ENCODE measurements at places on chromosomes 6 and 20.

DNA sequence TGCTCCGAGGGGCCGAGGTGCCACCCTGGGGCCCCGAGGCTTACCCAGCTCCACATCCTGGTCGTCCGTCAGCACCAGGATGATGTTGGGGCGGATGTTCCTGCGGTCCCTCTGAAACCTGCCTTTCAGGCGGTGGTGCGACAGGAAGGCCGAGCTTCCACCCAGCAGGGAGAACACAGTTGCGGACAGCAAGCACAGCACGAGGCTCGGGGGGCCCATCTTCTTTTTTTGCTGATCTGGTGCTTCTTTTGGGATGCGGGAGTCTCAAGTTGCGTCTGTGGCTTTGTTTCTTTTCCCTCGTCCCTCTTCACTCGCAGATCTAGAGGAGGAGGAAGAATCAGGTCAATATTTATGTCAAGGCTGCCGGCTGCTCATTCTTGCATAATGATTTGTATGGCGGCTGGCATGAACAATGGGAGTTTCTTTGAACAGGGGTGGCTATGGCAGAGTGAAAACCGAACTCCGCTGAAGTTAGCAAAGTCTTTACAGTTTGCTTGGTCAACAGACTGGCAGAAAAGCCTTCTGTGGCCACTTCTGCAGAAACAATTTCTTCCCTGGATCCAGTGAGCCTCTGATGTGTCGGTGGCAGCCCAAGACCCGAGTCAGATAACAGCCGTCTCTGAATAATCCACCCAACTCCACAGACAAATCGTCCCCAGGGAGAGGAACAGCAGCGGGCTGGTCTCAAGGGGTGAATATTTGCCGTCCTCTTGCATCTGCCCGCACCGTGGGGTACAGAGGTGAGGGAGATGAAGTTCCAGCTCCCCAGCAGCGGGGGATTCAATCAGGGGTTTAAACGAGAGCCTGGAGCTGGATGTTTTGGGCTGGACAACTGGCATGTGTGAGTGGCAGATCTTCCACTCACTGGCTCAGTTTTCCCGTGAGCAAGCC lies 27.9 kb downstream of the SULF2 start:
- DNase-seq: no peak

GRCh38 chr6:75149696-75150095 lies 56.2 kb downstream of the COL12A1 start:
- DNase-seq: no peak

GRCh38 chr20:51348876-51349275 lies 193.6 kb downstream of the NFATC2 start:
- DNase-seq: no peak

DNA sequence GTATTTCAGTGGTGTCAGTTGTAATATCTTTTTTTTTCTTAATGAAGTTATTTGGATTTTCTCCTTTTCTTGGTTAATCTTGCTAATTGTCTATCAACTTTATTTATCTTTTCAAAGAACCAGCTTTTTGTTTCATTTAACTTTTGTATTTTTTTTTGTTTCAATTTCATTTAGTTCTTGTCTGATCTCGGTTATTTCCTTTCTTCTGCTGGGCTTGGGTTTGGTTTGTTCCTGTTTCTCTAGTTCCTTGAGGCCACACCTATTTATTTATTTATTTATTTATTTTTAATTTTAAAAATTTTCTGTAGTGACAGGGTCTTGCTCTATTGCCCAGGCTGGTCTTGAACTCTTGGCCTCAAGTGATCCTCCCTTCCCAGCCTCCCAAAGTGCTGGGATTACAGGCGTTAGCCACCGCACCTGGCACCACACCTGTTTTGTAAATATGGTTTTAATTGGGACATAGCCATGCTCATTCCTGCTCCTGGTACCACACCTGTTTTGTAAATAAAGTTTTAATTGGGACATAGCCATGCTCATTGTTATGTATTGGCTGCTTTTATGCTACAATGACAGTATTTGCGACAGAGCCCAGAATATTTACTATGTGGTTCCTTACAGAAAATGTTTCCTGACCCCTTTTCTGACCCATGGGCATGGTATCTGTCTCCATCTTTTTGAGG lies 22.2 kb downstream of the KDM1B start:
- no peak for DNase-seq

GRCh38 chr6:33428224-33428965 lies 8.5 kb downstream of the SYNGAP1 start:
- no peak for DNase-seq

DNA sequence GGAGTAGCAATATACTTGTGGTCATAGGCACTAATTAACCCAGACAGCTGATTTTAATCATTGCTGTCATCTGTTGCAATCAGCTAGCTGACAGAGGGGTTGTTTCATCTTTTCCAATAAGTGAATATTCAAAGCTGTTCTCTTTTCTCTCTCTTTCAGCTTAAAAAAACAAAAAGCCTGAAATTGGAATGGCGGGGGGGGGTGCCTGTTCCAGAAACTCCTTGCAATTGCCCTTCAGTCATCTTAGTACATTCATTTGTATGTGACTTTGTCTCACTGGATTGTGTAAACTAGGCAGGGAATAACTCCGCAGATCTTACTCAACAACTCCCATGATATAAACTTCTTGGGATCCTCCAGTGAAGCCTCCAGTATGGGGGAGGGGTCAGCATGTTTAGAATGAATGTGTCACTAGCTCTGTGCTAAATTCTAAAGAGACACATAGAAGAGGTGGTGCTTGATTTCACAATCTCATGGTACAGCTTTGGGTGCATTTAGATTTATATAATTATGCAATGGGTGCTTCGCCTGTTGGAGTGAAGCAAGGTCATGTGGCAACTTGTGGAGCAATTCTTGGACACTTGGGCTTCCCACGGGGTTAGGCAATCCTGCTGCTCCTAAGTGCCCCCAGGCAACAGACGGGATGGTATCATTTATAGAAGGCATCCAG lies 40.1 kb downstream of the SLC24A3 start:
- DNase-seq: no peak

GRCh38 chr6:10759884-10760329 lies 12.3 kb downstream of the TMEM14B start:
- no peak for DNase-seq

DNA sequence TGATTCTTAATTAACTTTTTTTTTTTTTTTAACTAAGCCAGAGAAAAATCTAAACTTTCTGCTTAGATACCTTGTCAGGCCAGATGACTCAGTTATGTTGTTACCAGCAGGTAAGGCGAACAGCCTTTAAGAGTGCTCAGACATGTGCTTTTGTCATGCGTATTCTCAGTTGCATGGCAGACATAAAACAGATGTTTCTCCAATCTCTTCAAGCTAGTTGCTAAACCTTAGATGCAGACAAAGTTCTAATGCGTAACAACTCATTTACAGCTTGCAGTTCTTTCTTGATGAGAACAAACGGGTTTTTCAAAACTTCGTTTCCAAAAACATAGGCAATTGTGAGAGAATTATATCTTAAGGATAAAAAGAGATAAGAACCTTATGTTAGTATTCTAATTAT lies 49.6 kb upstream of the GFRAL start:
- no peak for DNase-seq

- no peak for DNase-seq
Measured at GRCh38 chr20:60255866-60256265, 297.6 kb downstream of the CDH26 start.

GRCh38 chr6:157198425-157199279 lies 124.7 kb downstream of the TMEM242 start:
- no peak for DNase-seq

DNA sequence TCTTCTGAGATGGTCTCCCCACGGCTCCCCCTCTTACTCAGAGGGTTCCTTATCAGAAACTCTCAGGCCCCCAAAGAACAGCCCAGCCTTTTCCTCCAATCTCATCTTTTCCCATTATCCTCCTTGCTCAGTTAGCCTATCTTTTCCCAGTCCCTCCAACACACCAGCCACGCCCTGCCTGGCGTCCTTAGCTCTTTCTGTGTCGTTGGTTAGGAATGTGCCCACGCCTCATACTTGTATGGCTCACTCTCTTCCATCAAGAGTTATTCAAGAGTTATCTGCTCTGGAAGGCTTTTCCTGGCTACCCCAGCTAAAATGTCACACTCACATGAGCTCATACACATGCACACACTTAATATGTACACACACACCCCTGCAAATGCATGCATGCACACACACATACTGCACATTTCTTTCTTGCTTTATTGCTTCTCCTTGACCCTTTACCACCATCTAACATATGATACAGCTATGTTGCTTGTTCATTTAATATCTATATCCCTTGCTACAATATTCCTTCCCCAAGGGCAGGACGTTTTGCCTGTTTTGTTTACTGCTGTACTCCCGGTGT lies 37.6 kb downstream of the SLC2A10 start:
- no peak for DNase-seq

- DNase-seq: no peak
Measured at GRCh38 chr6:38375341-38375740, 264.4 kb downstream of the BTBD9 start.
